GM20000 (cell line): ENCODE measurements at places on chromosomes 5 and 9.

DNA sequence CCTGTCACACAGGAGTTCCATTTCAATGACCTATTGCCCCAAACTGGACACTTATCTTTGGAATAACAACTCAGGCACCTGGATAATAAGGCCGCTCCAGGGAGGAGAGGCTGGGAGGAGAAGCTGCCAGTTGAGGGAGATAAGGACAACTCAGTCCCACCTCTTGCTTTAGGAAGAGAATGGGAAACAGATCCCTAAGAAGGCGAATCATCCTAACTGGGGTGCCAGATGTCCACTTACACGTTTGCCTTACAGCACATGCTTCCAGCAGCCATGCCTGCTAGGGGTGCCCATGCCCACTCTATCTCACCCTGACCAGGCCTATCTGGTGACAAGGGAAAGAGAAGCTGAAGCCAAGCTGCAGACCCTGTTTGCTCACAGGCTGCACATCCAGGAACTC lies 6.5 kb downstream of the HK3 start:
- DNase-seq, result no peak

DNA sequence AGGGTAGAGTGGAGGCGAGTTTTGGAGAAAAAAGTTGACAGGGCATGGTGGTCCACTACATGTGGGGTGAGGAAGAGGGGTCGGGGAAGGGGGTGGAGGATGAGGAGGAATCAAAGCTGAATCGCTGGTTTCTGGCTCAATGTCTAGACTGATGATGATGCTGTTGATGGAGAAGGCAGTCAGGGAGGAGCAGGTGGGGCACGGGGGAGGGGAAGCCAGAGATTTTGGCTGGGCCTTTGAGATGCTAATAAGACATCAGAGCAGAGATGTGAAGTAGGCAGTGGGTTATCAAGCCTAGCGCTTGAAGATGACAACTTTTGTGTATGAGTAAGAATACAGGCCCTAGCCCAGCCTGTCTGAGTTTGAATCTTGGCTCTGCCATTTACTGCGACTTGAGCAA lies 32.4 kb upstream of the TTC23L start:
- DNase-seq, result no peak

DNA sequence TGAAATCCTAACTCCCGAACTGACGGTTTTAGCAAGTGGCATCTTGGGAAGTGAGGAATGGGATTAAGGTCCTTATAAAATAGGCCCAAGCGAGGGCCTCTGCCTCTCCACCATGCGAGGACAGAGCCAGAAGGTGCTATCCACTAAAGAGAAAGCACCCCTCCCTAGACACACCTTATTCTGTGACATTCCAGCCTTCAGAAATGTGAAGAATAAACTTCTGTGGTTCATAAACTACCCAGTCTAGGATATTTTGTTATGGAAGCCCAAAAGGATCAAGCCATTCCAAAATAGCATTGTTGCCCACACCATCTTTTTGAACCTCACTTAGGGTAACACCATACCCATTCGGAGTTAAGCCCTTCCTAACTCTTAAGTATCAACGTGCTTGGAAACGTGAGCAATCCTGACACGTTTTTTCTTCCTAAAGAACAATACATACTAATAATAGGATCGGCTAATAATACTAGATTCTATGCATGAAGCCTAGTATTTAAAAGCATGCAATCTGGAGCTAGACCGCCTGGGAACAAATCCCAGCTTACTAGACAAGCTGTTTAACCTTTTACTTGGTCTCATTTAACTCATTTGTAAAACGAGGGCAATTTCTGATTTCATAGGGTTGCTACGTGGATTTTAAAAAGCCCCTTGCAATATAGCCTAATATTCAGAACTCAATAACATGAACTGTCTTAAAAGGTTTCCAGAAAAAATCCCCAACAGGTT lies 1.1 kb upstream of the SMC2 start:
- DNase-seq, result no peak

GRCh38 chr9:84756171-84756570 lies 86.6 kb downstream of the NTRK2 start:
- DNase-seq, result no peak

GRCh38 chr9:125604196-125604595 lies 102.8 kb downstream of the MAPKAP1 start:
- DNase-seq, result no peak

GRCh38 chr9:124595743-124596142 lies 88.5 kb upstream of the NR5A1 start:
- no peak for DNase-seq

GRCh38 chr5:141850244-141850768 lies 27.9 kb downstream of the PCDH1 start:
- peak; percentile 67 for DNase-seq

DNA sequence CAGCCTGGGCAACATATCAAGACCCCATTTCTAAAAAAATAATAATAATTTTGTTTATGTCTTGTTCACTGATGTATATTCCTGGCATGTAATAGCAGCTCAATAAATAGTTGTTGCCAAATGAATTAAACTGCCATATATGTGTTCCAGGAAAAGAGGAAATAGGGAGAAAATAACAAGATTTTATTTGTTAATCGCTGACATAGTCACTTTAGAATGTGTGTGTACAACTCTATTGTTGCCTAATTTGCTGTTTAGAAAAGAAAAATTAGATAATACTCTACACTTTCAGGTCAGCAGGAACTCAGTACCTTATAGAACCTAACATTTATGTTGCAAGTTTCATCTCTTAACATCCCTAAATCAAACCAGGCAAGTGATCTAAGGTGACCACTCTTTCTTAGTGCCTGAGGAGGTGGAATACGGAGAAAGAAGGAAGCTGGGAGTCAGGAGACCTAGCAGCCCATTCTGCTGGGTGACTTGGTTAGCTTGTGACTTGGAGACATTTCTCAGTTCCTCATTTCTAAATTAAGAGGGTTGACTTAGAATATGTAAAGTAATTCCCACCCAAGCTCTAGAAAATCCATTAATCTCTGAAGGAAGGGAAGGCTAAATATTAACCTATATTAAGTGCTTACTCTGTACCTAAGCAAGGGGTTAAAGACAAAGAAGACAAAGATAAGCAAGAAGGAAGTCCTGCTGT lies 110.3 kb upstream of the IQGAP2 start:
- DNase-seq, result peak; percentile 51

DNA sequence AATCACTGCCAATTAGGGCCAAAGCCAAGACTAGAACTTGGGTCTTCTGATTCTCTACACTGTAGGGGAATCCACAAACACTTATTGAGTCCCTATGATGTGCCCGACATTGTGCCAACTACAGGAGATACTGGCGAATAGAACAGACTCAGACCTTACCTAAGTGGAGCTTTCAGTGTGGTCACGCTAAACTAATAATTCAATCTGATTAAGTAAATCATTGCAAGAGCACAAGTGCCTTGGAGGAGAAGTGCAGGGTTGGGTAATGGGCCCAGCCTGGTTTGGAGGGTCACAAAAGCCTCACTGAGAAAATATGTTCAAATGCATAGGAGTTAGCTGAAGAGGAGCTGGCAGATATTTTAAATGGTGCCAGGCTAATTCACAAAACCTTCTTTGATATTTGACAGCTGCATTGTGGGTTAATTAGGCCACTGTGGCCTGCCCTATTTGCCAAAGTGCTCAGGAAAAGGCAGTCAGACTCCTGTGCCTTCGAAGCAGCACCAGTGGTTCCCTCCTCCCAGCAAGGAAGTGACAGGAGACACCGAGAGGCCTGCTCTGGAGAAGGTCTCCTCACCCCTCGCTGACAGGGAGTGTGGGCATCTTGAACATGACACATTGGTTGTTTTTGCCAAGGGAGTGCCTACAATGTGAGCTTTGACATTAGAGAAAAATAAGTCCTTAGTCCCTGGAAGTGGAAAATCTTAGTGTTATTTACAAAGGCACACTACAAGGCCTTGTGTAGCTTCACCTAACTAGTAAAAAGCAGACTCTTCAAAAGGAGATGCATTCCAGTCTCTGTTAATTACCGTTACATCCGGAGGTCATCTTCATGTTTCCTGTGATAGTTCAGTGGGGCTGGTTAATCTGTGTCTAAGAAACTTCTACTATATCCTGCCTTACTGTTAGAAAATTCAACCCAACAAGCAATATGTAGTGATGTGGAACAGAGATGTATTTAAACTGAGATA lies 24.1 kb upstream of the TRAF1 start:
- DNase-seq, result no peak

DNA sequence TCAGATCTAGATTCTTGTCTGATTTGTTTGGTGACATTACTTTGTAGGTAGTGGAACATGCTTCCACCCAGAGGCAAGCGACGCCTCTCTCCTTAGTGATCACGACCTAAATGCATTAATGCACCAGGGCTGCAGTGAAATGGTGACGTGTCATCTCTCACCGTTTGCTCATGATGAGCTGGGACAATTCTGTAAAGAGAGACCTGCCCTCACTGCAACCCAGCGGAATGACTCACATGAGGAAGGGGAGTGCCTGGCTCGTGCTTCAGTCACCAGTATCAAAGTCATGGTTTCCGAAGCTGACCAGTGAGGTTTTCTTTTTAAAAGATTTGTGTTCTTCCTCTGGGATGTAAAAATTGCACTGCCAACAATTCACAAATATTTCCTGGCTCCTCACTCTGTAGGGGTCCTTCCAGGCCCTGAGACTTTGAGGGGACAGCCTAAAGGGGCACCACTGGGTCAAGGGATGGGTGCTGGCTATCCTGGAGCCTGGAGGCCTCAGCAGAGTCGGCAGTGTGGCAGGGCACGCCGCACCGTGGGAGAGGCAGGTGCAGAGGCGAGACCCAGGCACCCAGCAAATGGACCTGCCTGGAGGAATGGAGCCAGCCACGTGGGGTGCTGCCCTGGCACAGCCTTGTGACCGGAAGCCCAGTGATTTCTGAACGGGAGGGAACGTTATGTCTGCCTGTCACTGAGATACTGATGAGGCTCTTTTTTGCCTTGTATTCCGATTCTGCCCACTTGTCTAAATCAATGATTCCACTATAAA lies 17.3 kb downstream of the QSOX2 start:
- no peak for DNase-seq

DNA sequence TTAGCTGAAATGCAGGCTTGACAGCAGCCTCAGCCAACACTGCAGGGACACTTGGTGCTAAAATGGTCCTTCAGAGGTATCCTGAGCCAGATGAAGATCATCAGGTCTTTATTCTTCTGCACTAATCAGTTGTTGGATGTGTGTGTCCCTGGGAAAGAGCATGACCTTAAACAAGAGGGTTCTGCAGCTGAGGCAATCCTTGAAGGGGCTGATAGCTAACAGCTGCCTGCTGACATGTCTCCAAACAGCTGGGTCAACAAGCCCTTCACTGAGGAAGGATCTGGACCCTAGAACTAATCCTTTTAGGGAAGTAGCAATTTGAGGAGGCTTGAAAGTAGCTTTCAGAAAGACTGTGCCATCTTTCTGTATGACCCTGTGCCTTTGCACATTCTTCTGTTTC lies 376.3 kb upstream of the ACTBL2 start:
- no peak for DNase-seq

DNA sequence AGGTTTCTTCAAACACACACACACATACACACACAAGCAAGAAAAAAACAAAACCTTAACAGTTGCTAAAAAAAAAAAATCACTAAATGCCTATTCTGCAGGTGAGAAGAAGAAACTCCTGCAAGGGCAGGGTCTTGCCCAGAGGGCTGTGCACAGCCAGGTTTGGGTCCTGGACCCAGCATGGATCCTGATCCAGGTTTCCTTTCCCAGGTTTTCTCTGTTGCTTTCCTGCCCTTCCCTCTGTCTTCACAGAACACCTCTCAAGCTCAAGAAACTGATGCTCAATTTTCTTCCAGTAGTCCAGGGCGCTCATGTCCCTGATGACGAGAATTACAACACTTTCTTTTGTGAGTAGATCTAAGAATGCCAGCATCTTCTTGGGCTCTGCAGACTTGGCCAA lies 136.6 kb downstream of the PAX5 start:
- no peak for DNase-seq

DNA sequence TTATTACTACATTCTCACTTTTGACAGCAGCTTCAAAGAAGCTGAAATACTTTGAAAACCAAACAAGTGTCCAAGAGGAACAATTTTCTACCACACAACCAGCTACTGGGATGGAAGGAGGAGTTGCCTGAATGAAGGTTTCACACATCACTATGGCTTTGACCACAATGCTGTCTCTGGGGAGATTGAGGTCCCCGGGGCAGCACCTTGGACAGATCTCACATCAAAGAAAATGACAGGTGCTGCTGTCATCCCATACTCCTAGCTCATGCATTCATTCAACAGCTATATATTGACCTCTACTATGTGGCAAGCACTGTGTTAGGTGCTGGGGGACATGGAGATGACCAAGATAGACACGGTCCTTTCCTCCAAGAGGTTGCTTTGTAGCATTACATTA lies 233.2 kb upstream of the RASEF start:
- DNase-seq, result no peak

- DNase-seq, result no peak
Measured at GRCh38 chr5:156971415-156971814, 8.4 kb upstream of the TIMD4 start.

DNA sequence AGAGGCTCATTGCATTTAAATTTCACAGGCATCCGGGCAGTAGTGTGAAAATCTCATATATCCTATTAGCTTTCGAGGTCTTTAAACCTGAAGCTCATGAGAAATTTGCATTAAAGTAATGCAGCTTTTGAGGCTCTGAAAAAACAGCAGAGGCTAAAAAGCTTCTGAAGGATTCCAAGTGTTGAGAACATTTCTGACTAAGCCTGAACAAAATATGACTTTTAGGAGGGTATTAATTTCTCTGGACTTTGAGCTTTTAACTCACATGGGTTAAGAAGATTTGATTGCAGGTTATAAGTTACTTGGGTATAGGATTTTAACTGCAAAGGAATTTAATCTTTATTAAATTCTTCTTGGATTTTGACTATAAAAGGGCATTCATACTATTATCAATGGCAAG lies 743.9 kb downstream of the TLE1 start:
- no peak for DNase-seq

- DNase-seq, result peak; percentile 26
Measured at GRCh38 chr9:121463026-121463807, 36.4 kb downstream of the GGTA1 start.

GRCh38 chr9:108671176-108671575 lies 184.6 kb downstream of the ACTL7B start:
- no peak for DNase-seq

- DNase-seq, result no peak
Measured at GRCh38 chr5:54804086-54804485, 181.3 kb downstream of the ESM1 start.

DNA sequence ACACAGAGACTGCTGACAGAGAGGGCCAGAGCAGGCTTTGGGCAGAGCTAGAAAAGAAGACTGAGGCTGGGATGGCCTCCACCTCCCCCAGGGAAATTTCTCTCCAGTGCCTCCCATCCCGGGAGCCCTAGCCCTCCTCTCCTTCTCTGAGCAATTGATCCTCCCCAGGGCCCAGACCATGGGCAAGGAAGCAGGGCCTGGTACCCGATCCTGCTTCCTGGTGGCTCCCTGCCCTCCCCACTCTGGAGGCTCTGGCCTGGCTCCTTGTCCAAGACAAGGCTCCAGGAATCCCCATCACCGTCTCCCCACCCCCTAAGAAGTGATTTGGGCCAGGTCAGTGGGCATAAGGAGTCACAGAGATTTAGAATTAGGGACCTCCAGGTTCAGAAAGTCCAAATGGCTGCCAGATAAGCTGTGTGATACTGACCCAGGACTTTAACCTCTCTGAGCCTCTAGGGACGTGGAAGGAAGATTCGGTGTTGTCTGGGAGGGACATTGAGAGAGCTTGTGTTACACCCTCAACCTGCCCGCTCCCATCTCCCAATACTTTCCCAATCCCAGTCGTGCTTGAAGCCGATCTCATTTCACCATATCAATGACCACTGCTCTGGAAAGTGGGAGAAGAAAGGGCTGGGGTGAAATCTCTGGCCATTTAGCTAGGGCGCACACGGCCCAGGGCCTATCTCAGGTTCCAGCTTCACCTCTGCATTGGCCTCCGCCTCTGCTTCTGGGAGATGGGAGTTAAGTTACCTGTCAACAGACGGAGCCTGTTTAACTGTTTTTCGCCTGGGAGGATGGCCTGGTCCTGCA lies 25.8 kb upstream of the KIF12 start:
- DNase-seq, result no peak
